ENCODE measurements at places on chromosomes 4 and X. TPM values are rescaled to one million over a fixed set of nuclear protein-coding genes. Genes with fewer than 3 reads are reported as not detected.

DNA sequence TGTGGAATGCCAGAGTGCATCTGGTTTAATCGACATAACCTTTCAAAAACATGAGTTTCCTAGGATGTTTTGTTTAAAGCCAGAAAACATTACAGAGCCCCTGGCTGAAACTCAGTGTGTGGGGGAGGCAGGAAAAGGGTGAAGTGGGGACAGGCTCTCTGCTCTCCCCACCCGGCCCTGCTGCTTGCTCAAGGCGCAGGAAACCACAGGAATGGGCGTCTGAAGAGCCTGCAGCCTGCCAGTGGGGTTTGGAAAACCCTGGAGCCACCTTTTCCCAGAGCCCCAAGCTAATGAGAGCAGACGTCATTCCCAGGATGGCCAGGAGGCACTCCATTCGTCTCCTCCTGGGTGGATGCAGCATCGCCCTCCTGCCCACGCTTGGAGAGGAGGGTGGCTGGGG lies 240.6 kb downstream of the AFAP1 start:
- no peaks in the 10 kb centered on the region for H3K4me1 ChIP-seq
- H3K27me3 ChIP-seq: peaks cover 5% of the 10 kb centered on the region
- H3K36me3 ChIP-seq: no peaks in the 10 kb centered on the region
- no peak for DNase-seq
- H3K27ac ChIP-seq: no peak overlapping the region

CYSLTR1 gene
- 14.4 TPM for total RNA-seq

IL2 gene
- 2.1 TPM for total RNA-seq

DNA sequence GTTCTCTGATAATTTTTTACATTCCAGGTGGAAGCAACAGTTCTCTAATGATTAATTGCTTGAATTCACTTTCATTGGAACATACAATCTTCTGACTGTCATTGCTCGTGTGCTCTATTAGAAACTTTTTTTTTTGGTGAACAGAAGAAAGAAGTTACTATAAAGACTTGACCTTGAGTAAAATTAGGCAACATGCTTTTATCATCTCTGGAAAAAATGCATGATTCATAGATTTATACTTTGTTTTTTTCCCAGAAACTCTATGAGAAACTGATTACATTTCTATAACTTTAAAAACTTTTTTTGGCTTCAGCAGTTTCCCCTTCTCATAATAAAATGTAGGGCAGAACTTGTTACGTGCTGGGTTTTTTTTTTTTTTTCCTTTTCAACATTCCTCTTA lies 167.6 kb downstream of the ARHGAP10 start:
- no peak overlapping the region for H3K4me3 ChIP-seq
- H3K27me3 ChIP-seq: no peaks in the 10 kb centered on the region
- H3K4me1 ChIP-seq: no peaks in the 10 kb centered on the region
- peaks cover 25% of the 10 kb centered on the region for H3K36me3 ChIP-seq
- H3K27ac ChIP-seq: no peak overlapping the region

- H3K4me1 ChIP-seq: no peaks in the 10 kb centered on the region
- no peaks in the 10 kb centered on the region for H3K36me3 ChIP-seq
- H3K27me3 ChIP-seq: peaks cover 14% of the 10 kb centered on the region
Measured at GRCh38 chr4:1462009-1462767, 55.9 kb upstream of the NKX1-1 start.

XK gene
- total RNA-seq: not detected

KCTD8 gene
- total RNA-seq: not detected

- H3K4me3 ChIP-seq: no peak overlapping the region
- no peaks in the 10 kb centered on the region for H3K36me3 ChIP-seq
- peaks cover 17% of the 10 kb centered on the region for H3K4me1 ChIP-seq
- peaks cover 11% of the 10 kb centered on the region for H3K27me3 ChIP-seq
- no peak for DNase-seq
- H3K27ac ChIP-seq: no peak overlapping the region
Measured at GRCh38 chrX:10164879-10165278, 8.1 kb downstream of the CLCN4 start.

CFAP99 gene
- total RNA-seq: 0.08 TPM

GPR78 gene
- total RNA-seq: 0.13 TPM

DNA sequence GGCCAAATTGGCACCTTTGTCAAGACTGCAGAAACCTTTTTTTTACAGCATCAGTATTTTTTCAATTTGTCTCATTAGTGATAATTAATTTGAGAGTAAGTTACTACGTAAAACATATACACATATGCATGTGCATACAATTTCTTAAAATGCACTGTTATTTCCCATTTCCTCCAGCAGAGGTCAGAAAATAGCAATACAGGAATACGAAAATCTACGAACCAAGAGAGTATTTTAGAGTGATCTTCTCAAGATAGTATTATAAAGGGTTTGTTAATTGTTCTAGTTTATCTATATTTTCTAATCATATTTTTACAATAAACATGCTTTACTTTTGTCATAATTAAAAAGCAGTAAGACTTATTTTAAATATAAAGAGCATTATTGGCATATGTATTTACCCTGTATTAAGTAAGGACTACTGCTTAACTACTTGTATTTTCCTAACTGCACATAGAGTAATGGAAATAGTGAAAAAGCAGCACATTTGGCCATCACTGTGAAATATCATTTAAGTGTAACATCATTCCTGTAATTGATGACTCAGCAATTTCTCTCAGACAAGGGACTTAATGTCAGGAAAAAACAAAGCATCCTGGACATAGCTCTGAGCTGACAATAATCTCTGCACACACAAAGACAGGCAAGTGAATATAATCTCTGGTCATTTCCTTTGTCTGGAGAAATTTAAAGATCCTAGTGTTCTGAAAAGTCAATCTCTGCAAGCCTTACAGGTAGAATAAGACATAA lies 45.6 kb downstream of the MAOB start:
- H3K27ac ChIP-seq: no peak overlapping the region
- H3K4me1 ChIP-seq: no peaks in the 10 kb centered on the region
- DNase-seq: no peak
- H3K27me3 ChIP-seq: peaks cover 2% of the 10 kb centered on the region
- no peaks in the 10 kb centered on the region for H3K36me3 ChIP-seq
- H3K4me3 ChIP-seq: no peak overlapping the region

GRCh38 chrX:51894697-51895336 lies 1.4 kb downstream of the MAGED1 start:
- no peak for DNase-seq
- peaks cover 24% of the 10 kb centered on the region for H3K4me1 ChIP-seq
- H3K4me3 ChIP-seq: no peak overlapping the region
- H3K36me3 ChIP-seq: peaks cover 8% of the 10 kb centered on the region
- no peak overlapping the region for H3K27ac ChIP-seq

GRCh38 chr4:15331930-15332329 lies 95.9 kb upstream of the C1QTNF7 start:
- H3K27ac ChIP-seq: no peak overlapping the region
- peaks cover 1% of the 10 kb centered on the region for H3K27me3 ChIP-seq
- no peaks in the 10 kb centered on the region for H3K4me1 ChIP-seq
- H3K36me3 ChIP-seq: no peaks in the 10 kb centered on the region

CT45A8 gene
- total RNA-seq: not detected

NDST3 gene
- not detected for total RNA-seq

ETDB gene
- not detected for total RNA-seq

GRCh38 chrX:118761939-118762707 lies 34.7 kb downstream of the IL13RA1 start:
- peaks cover 6% of the 10 kb centered on the region for H3K27me3 ChIP-seq
- H3K27ac ChIP-seq: no peak overlapping the region
- no peak for DNase-seq
- H3K4me3 ChIP-seq: no peak overlapping the region
- H3K4me1 ChIP-seq: no peaks in the 10 kb centered on the region

DNA sequence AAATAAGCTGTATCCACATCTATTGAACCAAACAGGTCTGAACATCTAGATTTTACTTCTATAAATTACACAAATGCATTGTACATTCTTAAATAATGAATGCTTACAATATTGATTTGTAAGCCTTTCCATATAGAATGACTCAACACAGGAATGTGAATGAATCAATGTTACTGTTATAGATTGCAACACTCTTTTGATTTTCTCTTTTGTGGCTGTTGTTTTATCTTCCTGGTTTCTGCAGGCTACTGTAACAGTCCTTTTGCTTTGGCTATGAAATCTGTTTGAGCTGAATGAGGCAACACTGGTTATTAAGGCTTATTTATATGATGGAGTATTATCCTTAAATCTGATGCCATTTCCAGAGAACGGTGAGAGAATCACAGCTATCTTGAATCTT lies 49.5 kb downstream of the GPR50 start:
- H3K4me1 ChIP-seq: no peaks in the 10 kb centered on the region
- no peak for DNase-seq
- peaks cover 12% of the 10 kb centered on the region for H3K27me3 ChIP-seq
- no peaks in the 10 kb centered on the region for H3K36me3 ChIP-seq
- H3K4me3 ChIP-seq: no peak overlapping the region

DNA sequence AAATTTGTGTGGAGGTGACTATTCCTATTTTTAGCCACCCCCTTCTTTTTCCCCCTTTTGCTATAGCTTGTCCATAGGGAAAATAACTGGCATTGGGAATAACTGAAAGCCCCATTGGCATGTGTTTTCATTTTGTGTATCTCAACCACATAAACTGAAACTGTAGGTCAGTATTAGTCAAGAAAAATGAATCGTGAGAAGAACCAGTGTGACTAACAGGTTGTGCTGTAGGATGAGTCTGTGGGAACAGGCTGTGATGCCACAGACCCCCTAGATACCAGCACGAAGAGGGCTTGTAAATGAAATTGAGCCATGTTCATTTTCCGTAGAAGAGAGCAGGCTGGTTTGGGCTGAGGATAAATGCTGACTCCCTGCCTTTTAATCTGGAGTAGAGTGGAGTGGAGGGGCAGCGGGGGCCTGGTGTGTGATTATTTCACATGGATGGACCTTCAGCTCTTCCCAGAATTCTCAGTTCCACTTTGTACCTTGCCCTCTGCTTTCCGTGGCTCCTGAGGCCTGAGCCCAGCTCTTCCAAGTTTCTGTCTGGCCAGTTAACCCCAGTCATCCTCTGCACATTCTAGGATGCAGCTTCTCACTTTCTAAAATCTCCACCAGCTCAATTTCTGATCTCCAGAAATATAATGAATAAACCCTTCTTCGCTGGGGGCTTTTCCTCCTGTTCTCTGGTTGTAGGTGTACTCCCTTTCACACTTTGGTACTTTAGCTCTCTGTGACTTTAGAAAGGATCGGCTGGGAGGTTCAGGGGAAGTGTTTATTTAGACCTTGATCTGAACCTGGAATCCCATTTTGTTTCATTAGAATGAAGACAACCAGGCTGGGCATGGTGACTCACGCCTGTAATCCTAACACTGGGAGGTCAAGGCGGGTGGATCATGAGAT lies 37.3 kb downstream of the DCUN1D4 start:
- peaks cover 2% of the 10 kb centered on the region for H3K4me1 ChIP-seq
- H3K27me3 ChIP-seq: no peaks in the 10 kb centered on the region
- H3K4me3 ChIP-seq: no peak overlapping the region
- DNase-seq: no peak
- H3K36me3 ChIP-seq: peaks cover 19% of the 10 kb centered on the region
- H3K27ac ChIP-seq: no peak overlapping the region

RHOXF1 gene
- total RNA-seq: not detected

DNA sequence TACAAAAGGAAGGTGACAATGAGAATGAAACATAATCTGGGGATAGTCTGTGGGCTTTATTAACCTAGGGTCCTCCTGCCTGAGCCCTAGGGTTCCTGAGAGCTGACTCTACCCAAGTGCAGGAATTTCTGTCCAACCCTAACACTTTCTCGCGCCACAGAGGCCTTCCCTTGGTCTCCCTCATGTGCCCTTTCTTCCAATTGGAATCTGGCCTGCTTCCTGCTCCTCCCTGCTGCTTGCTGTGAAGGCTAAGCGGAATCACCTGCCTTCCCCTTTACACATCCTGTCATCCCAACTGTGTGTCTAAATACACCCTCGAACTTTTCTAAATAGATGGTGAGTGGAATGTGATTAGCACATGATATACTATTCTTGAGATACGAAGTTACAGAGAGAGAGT lies 5.9 kb downstream of the MAGEA11 start:
- DNase-seq: no peak
- no peak overlapping the region for H3K4me3 ChIP-seq
- H3K4me1 ChIP-seq: no peaks in the 10 kb centered on the region
- H3K27me3 ChIP-seq: no peaks in the 10 kb centered on the region

GPR173 gene
- not detected for total RNA-seq

RP2 gene
- 10.8 TPM for total RNA-seq

- H3K27ac ChIP-seq: no peak overlapping the region
- H3K4me1 ChIP-seq: peaks cover 2% of the 10 kb centered on the region
- no peak for DNase-seq
- no peaks in the 10 kb centered on the region for H3K36me3 ChIP-seq
- H3K4me3 ChIP-seq: no peak overlapping the region
Measured at GRCh38 chr4:3615386-3616286, 83.4 kb upstream of the LRPAP1 start.

DNA sequence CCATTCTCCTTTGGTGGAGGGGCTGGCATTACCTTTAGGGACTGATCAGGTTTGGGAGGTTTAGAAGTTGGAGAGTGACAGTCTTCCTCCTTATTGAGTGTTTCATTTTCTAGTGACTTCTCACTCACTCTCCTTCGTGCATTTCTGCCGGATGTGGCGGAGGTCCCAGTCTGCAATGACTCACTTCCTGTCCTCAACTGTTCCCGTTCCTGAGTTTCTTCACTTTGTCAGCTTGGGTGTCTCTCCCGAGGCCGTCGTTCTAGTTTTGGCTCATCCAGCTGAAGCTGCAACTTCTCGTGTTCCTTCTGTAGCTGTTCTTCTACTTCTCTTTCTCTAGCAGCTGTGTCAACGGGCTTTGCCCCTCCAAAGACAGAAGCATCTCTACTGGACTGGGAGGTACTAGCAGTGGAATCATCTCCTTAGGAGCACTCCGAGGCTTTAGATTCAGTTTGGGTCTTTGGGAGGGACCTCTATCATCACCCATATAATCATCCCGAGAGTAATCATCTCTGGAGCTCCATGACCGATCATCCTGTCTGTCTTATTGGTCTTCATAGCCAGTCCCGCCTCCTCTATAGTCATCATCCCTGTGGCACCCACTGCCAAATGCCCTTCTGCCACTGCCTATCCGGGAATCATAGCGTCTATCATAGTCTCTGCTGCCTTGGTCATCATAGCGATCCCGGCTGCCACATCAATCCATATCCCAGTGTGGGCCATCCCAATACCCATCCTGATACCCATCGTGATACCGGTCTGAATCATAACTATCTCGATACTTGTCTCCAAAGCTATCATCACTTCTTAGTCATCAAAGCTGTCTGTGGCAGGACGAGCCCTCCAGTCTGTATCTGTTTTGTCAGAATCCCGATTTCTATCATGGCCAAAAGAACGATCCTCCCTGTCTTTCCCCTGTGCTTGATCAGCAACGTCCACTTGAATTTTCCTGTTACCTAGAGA lies 35.3 kb upstream of the VSIG4 start:
- peak; percentile 61 for DNase-seq
- peaks cover 6% of the 10 kb centered on the region for H3K36me3 ChIP-seq
- H3K27me3 ChIP-seq: no peaks in the 10 kb centered on the region
- H3K27ac ChIP-seq: peak overlapping the region; percentile 81
- peak overlapping the region; percentile 54 for H3K4me3 ChIP-seq

DNA sequence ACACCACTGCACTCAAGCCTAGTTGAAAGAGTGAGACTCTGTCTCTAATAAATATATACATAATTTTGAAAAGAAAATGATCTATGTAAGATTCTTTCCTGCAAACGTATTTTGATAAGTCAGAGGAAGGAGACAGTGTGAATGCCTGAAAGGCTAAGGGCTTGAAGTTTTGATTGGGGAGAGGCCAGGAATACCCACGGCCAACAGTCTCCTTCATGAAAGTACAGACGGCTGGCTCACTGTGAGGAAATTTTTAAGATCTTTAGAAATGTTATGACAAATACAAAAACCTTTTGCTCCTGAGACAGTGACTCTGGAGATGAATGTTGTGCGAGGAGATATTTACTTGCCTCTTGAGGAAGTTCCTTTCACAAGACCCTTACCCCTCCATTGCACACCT lies 111.4 kb upstream of the KLHL13 start:
- no peaks in the 10 kb centered on the region for H3K4me1 ChIP-seq
- no peak overlapping the region for H3K4me3 ChIP-seq

Data from activated CD4-positive, alpha-beta memory T cell treated with anti-CD3 and anti-CD28 coated beads, Interleukin-2, amount 10 ng/mL, durations not matched to agents 7 days and 5 days (primary cell).